Lung (tissue), 17 donors: ENCODE measurements at places on chromosomes 7 and 10. TPM values are rescaled to one million over a fixed set of nuclear protein-coding genes. Genes with fewer than 3 reads are reported as not detected.

LMOD2 gene
- total RNA-seq = not detected

RAPGEF5 gene
- total RNA-seq = 87.0 TPM

SH2B2 gene
- 9.7 TPM for total RNA-seq

CAV2 gene
- total RNA-seq = 214 TPM

HSPA12A gene
- total RNA-seq = 9.8 TPM

GBX1 gene
- not detected for total RNA-seq

TRIM73 gene
- 3.4 TPM for total RNA-seq

CDH23 gene
- 6.8 TPM for total RNA-seq

PRPS1L1 gene
- not detected for total RNA-seq

GRCh38 chr10:77416311-77417135 is 221.1 kb downstream of the KCNMA1 start:
- no peak for DNase-seq

GRCh38 chr10:125274961-125275360 is 114.6 kb upstream of the CTBP2 start:
- no peak for DNase-seq

DNA sequence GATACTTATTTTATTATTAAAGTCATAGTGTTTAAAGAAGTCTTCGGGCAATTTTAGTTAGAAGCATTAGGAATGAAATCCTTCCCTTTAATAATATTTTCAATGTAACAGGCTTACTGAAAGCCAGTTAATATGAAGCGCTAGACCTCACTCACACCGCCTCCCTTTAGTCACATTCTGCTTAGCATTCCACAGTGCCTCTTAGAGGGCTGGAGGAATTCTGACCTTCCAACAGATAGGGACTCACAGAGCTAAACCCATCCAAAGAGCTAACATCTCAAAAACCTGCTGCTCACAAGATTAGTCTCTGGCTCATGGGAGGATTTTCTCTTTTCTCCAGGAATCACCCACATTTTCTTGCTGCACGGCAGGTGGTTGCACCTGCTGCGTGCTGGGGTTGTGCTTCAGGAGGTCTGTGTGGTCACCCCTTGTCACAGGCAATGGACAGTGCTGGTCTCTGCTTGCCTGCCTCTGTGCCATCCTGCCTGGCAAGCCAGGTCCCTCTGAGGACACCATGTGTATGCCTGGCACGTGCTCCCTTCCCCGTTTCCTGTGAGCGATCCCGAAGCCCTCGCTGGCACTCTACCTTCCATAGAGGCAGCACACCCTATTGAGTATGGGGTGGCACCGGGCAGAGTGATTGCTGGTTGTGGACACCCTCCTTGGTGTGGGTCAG is 91.8 kb downstream of the KLF6 start:
- DNase-seq = no peak

DNA sequence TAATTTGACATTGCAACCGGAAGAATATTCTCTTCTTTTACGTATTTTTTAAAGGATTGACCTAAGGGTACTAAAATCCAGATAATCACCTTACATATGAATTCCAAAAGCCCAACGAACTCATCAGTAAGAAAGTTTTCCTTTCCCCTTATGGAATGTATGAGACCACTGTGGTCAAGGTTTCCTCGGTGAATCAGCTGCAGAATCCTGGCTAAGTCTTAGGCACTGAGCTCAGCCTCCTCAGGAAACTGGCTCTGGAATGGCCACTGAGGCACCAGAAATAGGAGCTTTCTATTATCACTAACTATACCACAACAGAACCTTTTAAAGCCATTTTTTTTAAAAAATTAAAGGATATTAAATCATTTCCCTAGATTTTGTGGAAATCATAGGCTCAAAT is 21.0 kb downstream of the SVIL start:
- DNase-seq = no peak

GRCh38 chr7:26633557-26633956 is 230.8 kb downstream of the SKAP2 start:
- no peak for DNase-seq

- DNase-seq = no peak
These were observed 13.2 kb upstream of the NMT2 start for GRCh38 chr10:15181576-15182156.

GRCh38 chr10:74705358-74705980 is 120.9 kb upstream of the KAT6B start:
- no peak for DNase-seq

DNA sequence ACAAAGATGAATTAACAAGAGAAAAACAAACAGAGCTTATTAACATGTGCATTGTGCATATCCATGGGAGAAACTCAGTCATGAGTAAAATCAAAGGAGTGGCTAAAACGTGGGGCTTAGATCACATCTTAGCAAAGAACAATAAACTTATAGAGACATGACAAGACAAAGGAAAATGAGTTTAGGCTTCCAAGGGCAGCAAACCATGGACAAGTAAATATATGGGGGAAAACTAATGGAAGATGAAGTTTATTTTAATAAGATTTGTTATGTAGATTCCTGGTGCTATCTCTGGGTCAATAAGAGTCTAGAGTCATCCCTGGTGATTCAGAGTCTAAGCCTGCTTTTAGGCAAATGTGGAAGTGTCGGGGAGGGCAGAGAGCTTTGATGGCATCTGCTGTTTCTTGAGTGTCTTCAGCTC is 87.2 kb upstream of the PLPP4 start:
- no peak for DNase-seq

GRCh38 chr10:59265141-59265540 is 88.7 kb downstream of the PHYHIPL start:
- DNase-seq = no peak

DNA sequence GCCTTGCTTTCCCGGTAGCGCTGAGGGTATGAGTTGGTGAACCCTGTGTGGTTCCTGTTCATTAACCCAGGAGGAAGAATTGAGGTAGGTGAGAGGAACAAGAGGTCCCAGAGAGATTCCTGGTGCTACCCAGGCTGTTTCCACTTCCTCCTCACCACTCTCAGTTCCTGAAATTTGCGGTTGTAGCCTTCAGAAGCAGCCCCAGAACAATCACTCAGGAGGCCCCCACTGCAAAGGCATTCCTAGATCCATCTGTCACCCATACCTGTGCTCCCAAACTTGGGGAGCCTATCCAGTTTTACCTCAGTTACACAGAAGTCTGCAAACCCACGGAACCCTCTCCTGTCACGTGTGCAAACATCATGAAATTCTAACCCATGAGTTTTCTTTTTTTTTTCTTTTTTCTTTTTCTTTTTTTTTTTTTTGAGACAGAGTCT is 9.0 kb upstream of the PIP4K2A start:
- no peak for DNase-seq

DNA sequence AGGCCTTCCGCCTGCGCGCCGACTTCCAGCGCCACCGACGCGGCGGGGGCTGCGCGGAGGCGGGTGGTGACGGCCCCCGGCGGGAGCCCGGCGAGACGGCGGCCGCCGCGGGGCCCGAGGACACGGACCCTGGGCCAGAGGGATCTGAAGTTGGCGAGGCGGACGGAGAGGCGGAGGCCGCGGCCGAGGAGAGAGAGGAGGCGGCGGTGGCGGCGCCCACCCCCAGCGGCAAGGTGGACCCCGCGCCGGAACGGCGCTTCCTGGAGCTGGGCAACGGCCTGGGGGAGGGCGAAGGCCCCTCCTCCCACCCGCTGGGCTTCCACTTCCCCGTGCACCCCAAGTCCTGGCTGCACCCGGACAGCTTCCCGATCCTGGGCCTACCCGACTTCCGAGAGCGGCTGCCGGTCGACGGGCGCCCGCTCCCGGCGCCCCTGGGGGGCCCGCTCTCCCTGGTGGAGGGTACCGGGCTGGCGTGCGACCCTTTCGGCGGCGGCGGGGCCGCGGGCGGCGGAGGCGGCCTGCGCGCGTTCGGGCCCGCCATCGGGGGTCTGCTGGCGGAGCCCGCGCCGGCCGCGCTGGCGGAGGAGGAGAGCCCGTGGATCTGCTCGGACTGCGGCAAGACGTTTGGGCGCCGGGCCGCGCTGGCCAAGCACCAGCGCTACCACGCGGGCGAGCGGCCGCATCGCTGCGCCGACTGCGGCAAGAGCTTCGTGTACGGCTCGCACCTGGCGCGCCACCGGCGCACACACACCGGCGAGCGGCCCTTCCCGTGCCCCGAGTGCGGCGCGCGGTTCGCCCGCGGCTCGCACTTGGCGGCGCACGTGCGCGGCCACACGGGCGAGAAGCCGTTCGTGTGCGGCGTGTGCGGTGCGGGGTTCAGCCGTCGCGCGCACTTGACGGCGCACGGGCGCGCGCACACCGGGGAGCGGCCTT is 16.2 kb downstream of the ZNF316 start:
- DNase-seq = no peak

DNA sequence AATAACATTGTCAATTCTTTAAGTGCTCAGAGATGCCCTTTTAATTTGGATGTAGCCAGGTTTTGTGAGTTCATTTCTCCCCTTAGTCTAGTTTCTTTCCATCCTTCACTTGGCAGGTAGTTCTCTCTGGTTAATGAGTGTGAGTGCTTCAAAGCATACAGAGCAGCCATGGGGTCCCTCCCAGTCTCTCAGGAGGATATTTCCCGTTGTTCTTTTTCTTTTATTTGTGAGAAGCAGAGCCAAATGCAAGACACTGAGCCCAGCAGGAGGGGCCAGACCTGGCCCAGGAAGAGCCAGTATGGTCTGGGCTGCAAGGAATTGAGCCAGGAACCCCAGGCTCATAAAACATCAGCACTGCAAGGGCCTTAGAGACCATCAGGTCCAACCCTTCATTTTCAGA is 52.4 kb downstream of the PLCE1 start:
- no peak for DNase-seq
